Endothelial cell (in vitro differentiated cells): ENCODE measurements at places on chromosomes 3 and 15. TPM values are rescaled to one million over a fixed set of nuclear protein-coding genes. Genes with fewer than 3 reads are reported as not detected.

- peak; percentile 89 for DNase-seq
These were observed 6.2 kb upstream of the CTDSPL start for GRCh38 chr3:37855363-37855970.

MYRIP gene
- total RNA-seq: 0.49 TPM

EFCC1 gene
- total RNA-seq: 15.9 TPM

GRCh38 chr15:49036650-49037545, 9.3 kb downstream of the SECISBP2L start:
- DNase-seq: no peak

ARPP21 gene
- total RNA-seq: not detected

DNA sequence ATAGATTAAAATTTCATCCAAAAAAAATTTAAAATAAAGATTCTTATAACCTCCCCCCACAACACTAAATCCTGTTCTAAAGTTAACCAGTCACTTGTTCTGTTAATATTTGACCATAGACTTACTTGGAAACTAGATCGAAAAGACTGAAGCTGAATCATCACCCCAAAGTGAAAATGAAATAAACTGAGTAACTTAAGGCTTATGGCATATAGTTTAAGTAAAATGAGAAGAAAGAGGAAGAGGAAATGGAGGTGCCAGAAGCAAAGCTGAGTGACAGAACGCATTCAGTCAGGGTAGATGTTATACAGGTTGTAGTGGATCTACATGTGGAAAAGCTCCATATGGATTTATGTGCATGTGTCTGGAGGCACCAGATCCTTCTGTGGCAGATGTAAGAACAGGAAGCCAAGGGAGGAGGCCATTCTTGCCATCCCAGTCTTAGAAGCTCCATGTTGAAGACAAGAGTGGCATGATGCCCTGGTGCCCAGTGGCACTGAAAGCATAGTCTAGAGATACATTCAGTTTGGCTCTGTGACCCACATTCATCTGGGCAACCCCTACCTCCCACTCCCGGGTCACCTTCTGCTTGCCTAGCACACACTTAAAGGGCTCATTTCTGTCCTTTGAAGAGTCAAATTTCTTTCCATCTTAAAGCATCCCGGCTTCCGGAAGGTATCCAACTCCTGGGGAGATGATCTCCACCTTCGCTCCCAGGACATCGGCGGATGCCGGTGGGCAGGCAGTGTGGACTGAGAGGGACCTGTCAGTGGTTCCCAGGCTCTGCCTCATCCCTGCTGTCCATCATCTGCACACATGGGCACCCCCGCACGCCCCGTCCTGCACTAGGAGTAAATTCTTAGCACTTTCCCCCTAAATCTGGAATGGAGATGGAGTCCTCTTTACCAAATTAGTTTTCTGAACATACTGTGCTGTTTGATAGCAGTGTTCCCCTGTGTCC, 90.8 kb downstream of the NEO1 start:
- no peak for DNase-seq

DNA sequence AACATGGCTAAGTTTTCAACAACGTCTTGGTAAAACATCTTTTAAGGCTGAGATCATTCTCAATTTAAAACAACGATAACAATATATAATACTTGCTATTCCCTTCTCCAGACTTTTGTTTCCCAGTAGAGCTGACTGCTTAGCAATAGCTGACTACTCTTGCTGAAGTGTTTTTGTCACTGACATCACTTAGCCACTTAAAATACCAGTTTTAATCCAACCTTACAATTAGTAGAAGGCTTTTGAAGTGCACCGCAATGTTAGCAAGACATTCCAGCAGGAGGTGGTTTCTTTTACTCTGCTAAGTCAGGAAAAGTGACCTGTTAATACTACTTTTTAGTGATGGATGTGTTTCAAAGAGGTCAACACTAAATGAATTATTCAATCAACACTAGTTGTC, 28.7 kb upstream of the GBE1 start:
- DNase-seq: no peak

DNA sequence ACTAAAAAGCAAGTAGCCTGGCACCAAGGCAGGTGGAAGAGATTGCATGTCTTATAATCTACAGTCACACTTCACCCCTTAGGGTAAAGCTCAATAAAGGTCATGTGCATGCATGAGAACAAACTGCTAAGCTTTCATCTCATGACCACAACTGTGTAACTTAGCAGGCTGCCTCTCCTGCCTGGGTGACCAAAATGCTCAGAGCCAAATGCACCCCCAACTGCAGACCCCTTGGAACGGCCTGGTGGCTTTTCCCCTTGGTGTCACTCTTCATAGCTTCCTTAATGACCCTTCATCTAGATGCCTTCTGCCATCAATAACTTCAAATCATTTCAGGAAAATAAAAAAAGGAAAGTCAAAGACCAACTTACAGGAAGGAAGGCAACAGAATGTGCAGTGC, 88.1 kb downstream of the ADAMTS17 start:
- DNase-seq: no peak
